ENCODE measurements at places on chromosomes 1 and 21.

GRCh38 chr1:227731696-227732585 is 3.2 kb downstream of the JMJD4 start:
- no peak for DNase-seq

- no peak for DNase-seq
These were observed 12.0 kb upstream of the KCNH1 start for GRCh38 chr1:211145944-211146343.

DNA sequence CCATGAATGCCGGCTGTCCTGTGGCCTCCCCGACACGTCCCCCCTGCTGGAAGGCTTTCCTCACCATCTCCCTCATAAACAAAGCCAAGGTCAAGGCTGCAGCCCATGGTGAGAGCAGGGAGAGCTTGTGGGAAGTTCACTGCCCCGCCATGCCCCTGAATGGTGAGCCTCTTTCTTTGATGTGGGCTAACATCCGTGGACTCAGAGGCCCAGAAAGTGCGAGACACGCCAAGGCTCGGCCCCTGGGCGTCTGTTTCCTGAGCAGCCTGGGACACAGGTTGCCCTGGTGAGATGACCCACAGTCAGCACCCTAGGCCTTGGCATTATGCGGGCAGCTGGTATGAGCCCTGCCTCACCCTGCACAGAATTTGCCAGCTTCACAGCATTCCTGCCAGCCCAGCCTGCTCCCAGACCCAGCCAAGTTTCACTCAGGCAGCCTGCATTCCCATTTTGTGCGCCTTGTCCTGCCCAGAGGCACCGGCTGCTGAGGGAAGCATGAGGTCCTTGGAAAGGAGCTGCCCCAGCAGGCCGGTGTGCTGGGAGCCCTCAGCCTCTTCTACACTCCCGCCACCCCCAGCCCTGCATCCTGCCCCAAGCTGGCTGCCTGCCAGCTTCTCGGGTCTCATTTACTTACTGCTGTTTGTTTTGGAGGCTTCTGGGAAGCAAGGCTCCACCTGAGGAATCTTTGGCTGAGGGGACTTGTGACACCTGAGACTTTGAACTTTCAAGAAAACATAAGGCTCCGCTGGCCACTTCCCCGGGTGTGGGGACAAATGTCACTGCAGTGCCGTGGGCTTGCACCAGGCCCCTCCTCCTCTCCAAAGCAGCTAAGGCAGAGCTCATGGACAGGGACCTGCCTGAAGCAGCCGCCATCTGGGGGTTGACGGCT is 31.9 kb downstream of the NEK2 start:
- DNase-seq, result peak; percentile 91

DNA sequence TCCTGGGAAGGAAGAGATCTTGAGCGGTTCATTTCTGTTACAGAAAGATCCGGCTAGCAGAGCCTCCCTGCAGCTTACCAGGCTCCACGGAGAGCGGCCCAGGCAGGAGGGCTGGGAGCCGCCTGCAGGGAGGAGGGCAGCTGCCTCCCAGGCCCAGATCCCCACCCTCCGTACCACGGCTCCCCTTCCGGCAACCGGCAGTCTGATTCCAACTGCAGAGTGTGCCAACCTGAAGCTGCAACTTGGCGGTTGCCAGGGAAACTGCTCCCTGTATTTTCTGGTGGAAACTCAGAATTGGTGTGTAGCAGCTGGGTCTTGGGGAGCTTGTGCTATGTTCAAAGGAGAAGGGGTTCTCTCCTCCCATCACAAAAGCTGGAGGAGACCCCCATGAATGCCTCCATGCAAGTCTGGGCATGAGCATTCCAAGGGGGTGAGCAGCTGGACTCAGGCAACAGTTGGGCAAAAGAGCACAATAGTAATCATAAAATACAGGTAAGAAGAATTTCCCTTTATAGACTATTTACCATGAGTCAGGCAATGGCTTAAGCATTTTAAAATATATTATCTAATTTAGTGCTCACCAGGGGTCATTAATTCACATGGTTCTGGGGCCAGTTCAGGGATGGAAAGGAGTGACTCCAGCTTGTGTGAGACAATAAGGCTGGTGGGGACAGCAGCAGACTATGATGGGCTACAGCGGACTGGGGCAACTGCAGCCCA is 46.1 kb upstream of the KAZN start:
- DNase-seq, result peak; percentile 84

GRCh38 chr1:21383785-21384401 is 56.0 kb upstream of the NBPF3 start:
- DNase-seq, result no peak

- DNase-seq, result no peak
These were observed 7.4 kb downstream of the GJA4 start for GRCh38 chr1:34800214-34800613.

Data from thyroid gland (tissue), 4 donors.